ENCODE measurements at places on chromosomes 5 and 9.

GRCh38 chr5:116959843-116960242 is 385.2 kb upstream of the SEMA6A start:
- no peak for DNase-seq

DNA sequence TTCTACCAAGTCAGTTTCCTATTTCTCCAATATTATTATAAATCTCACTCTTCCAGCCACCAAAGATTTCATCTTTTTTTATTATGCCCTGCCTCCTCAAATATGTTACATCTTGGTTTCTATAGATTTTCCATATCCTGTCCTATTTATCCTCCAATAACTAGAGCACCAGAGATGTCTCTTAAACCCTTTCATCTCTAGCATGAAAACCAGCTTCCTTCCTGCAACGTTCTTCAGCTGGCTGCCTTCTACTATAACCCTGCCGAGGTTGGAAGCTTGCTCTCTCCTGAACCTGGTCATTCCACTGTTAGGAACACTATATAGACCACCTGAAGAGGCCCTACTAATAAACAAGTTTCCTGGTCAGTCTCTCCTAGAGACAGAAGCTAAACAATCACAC is 27.9 kb downstream of the FAM169A start:
- no peak for DNase-seq

DNA sequence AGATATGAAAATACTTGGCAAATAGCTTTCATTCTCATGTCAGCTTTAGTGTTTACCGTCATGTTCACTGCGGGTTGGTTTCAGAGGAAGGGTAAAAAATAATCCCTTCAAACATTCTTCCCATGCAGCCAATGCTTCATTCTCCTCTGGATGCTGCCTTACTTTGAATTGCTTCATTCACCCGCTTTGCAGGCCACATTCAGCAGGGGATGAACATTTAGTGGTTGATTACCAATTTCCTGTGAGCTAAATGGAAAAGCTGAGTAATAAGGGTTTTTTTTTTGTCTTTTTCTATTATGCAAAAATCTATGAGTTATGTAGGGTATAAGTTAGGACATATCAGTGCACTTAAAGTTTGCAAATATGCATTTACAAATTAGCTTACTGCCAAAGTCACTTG is 96.3 kb upstream of the MEF2C start:
- no peak for DNase-seq

DNA sequence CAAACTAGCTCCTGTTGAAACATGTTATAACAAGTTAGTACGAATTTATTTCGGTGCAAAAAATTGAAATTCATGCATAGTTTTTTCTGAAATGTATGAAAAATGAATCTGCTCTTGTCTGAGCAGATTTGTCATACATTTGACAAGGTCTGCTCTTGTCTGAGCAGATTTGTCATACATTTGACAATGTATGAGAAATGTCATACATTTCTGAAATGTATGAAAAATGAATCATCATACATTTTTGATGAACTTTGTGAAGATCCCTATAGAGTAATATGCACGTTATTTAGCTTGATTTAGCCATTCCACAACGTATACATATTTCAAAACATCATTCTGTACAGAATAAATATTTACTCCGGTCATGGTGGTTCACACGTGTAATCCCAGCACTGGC is 85.9 kb upstream of the PARP8 start:
- no peak for DNase-seq

DNA sequence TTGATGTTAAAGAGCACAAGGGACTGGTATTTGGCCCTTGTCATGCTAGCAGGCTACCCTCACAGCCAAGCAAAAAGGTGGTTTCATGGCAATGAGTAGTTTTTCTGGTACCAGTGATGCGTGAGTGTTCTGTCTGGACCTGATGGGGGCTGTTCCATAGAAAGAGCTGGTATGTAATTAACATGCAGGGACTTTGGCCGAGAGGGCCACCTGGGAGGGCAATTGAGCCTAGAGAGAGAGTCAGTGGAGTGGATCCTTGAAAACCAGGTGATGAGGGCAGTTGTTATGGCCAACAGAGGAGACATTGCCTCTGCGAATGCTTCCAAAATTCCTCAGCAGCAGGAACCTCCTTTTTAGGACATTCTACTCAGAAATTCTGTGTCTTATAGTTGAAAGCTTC is 383.3 kb downstream of the PSAT1 start:
- no peak for DNase-seq

GRCh38 chr5:123279136-123279535 is 144.1 kb downstream of the CEP120 start:
- DNase-seq = no peak

- DNase-seq = no peak
These were observed 182.2 kb upstream of the TARS1 start for GRCh38 chr5:33258553-33258952.

DNA sequence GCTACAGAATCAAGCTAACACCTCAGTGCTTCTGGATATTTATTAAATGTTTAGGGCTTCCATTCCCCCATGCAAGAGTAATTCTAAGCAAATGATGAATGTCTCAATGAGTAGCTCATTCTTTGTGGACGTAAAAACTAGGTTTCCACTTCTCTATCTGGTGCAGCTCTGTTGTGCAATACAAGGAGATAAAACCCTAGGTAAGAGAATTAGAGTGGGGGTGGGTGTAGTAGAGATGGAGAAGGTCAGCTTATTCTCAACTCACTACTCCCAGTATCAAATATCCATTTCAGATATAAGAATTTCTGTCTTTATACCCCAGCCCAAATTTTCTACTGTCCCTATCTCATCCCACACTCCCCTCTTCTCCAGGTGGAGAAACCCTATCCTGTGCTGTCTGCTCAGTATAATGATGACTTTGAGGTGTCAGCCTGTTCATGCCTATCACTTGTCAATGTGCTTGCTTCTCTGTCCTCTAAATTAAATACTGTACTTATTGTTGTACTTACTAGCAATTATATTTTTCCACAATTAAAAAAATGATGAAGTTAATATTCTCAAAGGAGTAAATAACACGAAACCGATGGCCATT is 4.3 kb upstream of the FYB1 start:
- no peak for DNase-seq

GRCh38 chr9:120542701-120543490 is 37.1 kb downstream of the CDK5RAP2 start:
- no peak for DNase-seq

GRCh38 chr5:81850501-81851357 is 99.8 kb upstream of the SSBP2 start:
- peak; percentile 13 for DNase-seq

DNA sequence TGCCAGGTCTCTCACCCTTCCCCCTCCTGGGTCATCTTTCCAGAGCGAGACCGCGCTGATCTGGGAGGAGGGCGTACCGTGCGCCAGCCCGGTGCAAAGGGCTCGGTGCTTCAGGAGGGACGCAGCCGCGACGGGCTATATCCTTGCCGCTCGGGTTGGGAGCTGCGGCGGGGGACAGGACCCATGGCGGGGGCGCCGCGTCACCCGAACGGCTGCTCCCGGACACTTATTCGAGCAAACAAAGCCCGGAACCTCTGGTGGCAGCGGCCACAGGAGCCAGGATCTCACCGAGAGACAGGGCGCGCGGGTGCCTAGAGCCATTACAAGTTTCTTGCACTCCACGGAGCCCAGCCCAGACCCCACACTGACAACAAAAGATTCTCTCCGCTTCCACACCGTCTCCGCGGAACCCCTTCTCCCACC is 1.3 kb downstream of the SEMA6A start:
- DNase-seq = peak; percentile 59

- no peak for DNase-seq
These were observed 11.0 kb upstream of the FAM120AOS start for GRCh38 chr9:93464395-93464794.

GRCh38 chr9:105191508-105192121 is 52.8 kb upstream of the SLC44A1 start:
- DNase-seq = no peak

DNA sequence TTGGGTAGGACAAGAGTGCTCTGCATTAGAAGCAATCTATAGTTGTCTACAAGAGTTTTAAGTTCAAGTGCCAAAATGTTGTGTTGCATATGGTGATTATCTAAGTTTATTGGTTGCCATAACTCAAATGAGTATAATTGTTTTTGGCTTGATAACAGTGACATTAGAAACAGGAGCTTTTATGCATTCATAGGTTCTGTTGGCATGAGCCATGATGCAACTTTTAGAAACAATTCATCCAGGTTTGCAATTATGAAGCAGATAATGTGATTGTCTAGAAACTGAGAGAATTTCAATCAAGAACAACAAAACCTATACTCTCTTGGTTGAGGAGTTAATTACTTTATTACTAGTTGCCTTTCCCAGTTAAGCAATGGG is 137.0 kb downstream of the PBX3 start:
- DNase-seq = no peak

DNA sequence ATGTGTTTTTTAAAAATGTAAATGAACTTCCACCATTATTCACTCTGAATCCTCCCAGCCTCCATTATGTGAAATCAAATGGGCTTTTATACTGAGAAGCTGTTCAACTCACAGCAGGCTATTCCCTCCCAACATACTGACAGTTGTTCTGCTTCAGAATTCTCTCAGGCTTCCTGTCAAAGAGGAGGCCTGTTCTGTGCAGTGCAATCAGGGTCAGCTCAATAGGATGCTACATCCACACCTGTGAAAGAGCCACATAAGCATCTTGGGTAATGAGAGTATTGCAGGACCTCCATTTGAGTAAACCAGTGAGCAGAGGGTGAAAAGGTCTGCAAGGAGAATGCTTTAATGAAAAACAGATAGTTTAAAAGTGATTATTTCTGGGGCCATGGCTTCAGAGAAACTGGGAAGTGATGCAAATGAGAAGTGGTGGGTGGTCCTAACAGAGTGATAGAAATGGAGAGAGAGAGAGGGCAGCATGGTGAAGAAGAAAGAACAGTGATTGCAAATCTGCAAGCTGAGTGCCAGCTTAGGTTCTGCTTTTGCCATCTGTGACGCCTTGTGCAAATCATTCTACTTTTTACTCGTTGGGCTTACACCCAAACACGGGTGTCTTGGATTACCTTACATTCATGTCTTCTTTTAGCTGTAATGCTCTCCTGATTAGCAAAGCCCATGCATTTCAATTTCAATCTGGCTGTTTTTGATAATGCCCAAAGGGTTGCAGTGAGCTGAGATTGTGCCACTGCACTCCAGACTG is 202.5 kb upstream of the NMUR2 start:
- no peak for DNase-seq

DNA sequence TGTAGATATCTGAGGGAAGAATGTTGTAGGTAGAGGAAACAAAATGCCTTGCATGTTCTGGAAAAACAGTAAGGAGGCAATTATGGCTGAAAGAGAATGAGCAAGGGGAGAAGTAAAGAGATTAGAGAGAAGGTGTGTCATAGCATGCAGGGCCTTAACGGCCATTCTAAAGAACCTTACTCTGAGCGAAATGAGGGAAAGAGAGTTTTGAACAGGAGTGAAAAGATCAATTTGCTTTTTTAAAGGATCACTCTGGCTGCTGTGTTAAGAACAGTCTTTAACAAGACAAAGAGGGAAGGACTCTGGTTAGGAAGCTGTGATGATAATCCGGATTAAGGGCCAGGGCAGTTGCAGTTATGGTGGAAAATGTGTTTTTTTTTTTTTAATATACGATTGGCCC is 22.6 kb downstream of the PTBP3 start:
- no peak for DNase-seq

- DNase-seq = no peak
These were observed 127.3 kb upstream of the GRHPR start for GRCh38 chr9:37295178-37295577.

- no peak for DNase-seq
These were observed 38.9 kb downstream of the TPPP start for GRCh38 chr5:654071-654778.

DNA sequence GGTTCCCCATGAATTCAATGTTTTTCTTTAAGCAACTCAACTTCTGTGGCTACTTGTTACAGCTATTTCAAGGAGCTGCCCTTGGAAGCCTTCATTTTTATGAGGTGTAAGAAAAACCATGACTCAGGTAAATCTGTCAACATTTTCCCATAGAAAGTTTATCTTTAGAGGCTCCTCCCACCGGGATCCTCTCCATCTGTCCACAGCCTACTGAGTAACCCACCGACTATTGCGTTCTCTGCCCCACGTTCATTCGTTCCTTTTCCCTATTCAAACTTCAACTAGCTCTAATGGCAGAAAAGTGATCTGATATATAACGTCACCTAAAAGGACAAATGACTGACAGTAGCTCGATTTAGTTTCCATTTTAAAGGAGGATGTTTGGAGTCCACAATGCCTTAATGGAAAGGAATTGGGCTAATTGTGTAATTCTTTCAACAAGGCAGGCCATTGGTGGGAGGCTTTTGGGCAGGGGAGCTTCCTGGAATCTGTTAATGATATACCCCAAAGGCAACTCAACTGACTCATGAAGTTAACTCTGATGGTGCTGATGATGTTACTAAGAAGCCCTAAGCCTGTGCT is 29.3 kb upstream of the NR3C1 start:
- DNase-seq = no peak

DNA sequence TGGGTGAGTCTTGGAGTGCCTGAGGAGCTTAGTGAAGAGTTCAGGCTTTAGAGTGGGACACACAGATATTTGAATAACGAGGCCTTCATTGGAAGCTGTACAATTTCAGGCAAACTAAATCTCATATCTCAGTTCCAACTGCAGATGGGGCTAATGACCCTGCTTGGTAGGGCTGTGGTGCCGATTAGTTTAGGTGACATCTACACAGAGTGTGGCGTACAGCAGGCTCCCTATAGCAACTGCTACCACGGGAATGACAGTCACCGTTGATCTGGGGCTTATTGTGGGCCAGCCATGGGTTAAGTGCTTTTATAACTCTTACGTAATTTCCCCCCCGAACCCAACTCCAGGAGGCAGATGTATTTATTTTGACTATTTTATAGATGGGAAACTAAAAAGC is 70.8 kb downstream of the FAT2 start:
- no peak for DNase-seq

DNA sequence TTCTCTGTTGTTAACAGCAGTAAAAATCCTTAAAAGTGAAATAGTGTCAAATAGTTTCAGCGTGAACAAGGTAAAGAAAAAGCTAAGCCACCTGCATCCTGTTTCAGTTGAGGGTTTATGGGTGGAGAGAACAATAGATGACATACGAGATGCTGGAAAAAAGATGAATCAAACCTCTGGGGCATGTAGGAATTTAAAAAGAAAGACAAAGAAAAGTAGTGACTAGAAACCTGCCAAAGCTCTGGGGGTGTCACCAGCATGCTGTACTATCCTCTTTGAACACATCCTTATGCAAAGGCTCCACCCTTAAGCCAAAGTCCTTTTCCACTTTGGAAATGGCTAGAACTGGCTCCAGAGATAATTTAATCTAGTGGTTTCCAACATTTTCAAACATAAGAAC is 22.2 kb downstream of the SCAI start:
- DNase-seq = no peak

GRCh38 chr5:98066910-98067309 is 706.6 kb upstream of the RGMB start:
- no peak for DNase-seq

DNA sequence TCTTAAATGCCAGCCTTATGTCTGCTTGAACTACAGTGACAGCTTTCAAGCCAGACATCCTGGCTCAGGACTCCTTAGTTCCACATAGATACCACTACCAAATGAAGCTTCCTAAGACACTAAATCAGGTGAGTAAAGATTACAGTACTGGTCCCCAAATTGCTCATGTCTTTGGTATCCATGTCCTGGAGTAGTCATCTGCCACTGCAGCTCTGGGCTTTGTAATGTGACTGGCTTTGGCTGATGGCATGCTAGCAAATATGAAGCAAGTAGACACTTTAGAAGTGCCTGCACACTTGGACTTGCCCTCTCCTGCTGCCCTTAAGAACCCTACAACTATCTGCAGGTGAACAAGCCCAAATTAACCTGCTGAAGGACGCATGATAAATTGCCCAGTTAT is 334.9 kb downstream of the BNC2 start:
- DNase-seq = no peak

- no peak for DNase-seq
These were observed 21.3 kb downstream of the SEMA6A start for GRCh38 chr5:116553366-116553765.

- DNase-seq = no peak
These were observed 34.5 kb upstream of the ZNF366 start for GRCh38 chr5:72541501-72542225.
